ENCODE measurements at places on chromosomes 7 and 10.

DNA sequence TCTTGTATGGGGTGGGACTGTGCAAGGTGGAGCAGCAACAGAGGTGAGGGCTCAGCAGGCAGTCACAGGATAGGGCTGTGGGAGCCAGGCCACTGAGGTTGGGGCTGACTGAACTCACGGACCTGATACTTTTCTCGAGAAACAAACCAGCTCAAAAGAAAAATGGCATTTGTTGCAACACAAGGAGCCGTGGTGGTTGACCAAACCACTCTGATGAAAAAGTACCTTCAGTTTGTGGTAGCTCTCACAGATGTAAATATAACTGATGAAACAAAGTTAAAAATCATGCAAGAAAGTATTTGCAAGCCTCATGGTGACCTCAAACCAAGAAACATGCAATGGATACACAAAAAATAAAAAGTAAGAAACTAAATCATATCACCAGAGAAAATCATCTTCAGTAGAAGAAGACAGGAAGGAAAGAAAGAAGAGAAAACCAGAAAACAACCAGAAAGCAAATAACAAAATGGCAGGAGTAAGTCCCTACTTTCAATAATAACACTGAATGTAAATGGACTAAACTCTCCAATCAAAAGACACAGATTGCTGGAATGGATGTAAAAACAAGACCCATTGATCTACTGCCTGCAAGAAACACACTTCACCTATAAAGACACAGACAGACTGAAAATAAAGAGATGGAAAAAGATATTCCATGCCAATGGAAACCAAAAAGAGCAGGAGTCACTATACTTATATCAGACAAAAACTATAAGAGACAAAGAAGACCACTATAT, 48.9 kb upstream of the DUSP5 start:
- no peak for DNase-seq

- DNase-seq = no peak
Measured at GRCh38 chr7:47949703-47950102, 1.4 kb upstream of the PKD1L1 start.

- no peak for DNase-seq
Measured at GRCh38 chr7:143406002-143406357, 2.7 kb downstream of the EPHA1 start.

GRCh38 chr7:112254156-112254555, 47.7 kb downstream of the ZNF277 start:
- DNase-seq = no peak

GRCh38 chr10:85535926-85536325, 830.7 kb downstream of the GRID1 start:
- no peak for DNase-seq

GRCh38 chr7:53491051-53491450, 455.6 kb downstream of the POM121L12 start:
- DNase-seq = no peak

DNA sequence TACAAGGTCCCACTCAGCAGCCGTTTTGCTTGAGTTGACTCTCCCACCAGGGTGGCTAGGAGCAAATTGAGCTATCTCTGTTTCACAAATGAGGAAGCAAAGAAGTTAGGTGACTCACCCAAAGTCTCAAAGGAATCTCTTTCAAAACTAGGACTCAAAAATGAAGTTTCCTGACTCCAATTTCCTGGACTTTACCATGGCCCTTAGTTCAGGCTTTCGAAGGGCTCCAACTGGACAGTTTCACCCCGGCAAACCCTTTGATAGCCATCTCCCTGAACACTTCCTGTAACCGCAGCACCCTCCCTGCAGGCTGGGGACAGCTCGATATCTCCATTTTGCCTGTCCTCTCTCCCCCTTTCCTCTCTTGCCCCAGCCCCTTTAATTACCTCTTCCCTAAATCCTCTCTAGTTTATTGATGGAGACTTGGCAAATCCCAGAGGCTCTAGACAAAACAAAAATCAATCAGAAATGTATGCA, 4.7 kb upstream of the AFAP1L2 start:
- no peak for DNase-seq

GRCh38 chr10:103921750-103922195, 3.8 kb upstream of the STN1 start:
- DNase-seq = no peak

- no peak for DNase-seq
Measured at GRCh38 chr10:103759100-103759781, 96.1 kb downstream of the SH3PXD2A start.

GRCh38 chr7:1923409-1924257, 253.6 kb downstream of the ELFN1 start:
- no peak for DNase-seq

GRCh38 chr7:8296362-8296659, 34.3 kb upstream of the ICA1 start:
- no peak for DNase-seq

DNA sequence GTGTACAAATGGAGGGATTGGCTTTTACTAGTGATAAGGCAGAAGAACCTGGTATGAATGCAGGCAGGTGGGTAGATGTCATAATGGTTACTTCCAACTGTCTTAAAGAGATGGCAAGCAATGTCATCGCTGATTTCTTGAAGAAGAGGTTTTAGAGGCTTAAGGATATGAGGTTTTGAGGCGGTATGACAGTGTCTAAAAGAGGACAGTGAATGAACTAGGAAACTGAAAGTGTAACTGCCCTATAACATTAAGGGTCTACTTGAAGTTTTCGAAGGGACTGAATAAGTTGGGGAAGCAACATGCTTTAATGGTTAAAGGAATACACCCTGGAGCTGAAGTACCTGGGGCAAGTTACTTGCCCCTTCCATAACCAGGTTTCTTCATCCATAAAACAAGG, 70.9 kb downstream of the NDUFB2 start:
- no peak for DNase-seq

- DNase-seq = no peak
Measured at GRCh38 chr10:405648-406047, 270.4 kb downstream of the ZMYND11 start.

- DNase-seq = no peak
Measured at GRCh38 chr10:44961230-44961571, 1.6 kb downstream of the RASSF4 start.

GRCh38 chr7:68321776-68322496, 1276.3 kb upstream of the AUTS2 start:
- no peak for DNase-seq

- DNase-seq = no peak
Measured at GRCh38 chr7:67018940-67019339, 22.3 kb downstream of the TYW1 start.

DNA sequence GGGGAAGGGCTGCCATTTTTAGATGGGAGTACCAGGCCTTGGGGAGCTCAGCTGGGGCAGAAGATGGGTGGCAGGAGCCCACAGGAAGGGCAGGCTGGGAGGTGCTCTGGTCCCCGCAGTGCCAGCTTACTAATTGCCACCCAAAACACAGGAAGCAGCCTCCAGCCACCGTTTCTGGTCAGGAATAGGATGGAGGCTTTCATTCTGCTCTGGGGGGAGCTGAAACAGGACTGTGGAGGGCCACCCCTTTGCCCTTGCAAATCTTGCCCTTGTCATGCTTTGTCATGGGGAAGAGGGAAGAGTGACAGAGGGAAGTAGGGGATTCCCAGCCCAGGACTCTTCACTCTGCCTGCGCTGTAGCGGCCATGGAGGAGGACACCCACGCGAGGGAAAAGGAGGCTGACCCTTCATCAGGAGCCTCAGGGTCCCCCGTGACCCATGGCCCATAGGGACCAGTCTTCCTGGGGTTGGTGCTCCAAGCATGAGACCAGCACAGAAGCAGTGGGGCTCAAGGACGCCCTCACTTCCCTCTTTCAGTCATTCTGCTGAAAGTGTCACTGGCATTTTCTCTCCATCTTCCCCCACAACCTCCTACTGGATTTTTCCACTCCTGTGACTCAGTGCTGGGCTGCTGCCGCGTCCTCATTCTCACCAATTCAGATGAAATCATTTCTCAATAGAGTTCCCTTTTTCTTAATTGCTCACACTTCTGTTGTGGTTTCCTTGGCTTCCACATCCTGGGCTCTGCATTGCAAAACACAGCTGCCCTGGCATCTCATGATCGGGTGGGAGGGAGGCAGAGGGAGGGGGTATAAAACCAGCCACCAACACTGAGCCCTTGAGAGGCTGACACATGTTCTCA, 61.9 kb downstream of the MKI67 start:
- peak; percentile 84 for DNase-seq

DNA sequence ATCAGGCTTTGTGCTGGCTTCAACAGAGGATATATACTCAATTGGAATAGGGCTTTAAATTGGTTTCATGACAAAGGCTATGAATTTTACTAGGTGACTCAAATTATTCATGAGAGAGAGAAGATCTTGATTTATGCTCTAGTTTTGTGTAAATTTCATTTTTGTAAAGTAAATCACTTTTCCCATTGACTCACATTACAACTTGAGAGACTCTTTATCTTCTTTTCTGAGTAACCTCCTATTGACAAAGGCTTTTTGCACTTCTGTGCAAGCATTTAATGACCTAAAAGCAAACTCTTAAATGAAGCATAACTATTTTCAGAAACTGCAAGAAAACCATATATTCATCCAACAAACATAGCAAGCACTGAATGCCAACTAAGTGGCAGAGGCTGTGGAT, 98.5 kb upstream of the RHOBTB1 start:
- DNase-seq = no peak

GRCh38 chr7:155234158-155234492, 63.6 kb upstream of the INSIG1 start:
- DNase-seq = no peak

DNA sequence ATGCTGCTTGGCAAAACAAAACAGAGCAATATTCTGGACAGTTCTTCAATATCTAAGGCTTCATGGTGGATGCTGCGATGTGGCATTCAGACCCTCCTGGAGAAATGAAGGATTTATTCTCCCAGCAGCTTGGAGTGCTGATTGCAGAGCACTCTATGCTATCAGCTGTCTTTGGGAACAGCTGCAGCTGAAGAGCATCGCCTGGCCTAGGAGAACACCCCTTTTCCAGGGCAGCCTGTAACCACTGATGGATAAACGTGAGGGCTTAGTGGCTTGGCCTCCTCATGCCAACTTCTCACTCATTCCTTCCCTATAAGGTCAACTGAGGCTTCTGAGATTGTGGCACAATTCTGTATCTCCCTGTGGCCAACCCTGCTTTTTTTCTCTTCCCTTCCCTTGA, 638.1 kb upstream of the CNTNAP2 start:
- DNase-seq = no peak

DNA sequence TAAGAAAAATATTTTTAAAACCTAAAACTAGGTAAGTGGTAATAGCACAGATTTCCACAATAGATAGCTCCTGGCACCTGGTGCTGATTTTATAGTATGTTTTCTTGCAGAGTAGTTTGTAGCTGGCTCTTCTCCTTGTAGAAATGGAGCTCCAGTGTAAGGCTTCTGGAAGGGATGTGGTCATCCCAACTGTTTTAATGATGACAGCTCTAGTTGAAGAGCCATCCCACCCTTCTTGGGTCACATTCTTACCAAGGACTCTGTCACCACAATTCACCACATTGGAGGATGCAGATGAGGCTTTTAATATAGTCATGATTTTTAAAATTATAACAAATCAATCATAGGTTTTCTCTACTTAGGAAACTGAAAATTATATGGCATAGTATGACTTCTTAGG, 31.0 kb downstream of the TES start:
- no peak for DNase-seq

DNA sequence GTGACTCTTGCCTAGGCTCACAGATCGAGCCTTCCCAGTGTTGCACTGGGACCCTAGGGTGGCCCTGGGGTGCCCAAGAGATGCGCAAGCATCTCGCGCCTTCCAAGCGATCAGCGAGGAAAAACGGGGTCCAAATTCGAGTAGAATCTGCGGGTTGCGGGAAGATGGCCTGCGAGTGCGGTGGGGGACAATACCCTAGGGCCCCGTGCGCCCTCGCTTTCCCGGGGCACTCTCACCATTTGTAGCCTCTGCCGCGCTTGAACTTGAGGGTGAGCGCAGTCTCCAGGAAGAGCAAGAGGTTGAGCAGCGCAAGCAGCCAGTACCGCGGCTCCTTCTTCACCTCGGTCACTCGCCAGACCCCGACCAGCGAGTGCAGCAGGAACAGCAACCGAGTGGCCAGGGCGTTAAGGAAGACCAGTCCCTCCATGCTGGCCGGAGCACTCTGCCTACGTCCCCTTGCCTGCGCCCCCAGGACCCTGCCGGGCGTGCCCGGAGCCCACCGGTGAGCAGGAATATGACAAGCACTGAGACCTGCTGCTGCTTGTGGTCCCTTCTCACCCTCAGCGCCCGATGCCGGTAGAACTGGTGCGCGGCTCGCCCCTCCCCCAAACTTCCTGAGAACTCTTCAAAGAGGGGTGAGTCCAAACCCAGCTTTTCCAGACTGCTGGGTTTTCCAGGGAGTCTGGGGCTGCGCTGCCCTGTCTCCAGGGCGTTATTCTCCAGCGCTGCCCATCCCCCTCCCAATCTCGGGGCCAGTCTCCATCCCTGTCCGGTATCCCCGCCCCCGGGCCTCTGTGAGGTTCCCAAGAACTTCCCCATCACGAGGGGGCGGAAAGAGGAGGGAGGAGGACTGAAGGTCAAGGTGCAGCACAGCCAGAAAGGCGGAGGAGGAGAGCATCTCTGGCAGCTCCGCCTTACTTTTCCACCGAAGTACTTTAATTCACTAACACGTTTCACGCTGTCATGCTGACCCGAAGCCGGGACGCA, at the start of gene TMEM26:
TMEM26 (minus strand) TSS at position 727 of the 987 bp plus-strand sequence; CDS start at position 427, 300 bp downstream.
- peak; percentile 52 for DNase-seq

- no peak for DNase-seq
Measured at GRCh38 chr10:101552442-101552841, 35.6 kb downstream of the POLL start.

DNA sequence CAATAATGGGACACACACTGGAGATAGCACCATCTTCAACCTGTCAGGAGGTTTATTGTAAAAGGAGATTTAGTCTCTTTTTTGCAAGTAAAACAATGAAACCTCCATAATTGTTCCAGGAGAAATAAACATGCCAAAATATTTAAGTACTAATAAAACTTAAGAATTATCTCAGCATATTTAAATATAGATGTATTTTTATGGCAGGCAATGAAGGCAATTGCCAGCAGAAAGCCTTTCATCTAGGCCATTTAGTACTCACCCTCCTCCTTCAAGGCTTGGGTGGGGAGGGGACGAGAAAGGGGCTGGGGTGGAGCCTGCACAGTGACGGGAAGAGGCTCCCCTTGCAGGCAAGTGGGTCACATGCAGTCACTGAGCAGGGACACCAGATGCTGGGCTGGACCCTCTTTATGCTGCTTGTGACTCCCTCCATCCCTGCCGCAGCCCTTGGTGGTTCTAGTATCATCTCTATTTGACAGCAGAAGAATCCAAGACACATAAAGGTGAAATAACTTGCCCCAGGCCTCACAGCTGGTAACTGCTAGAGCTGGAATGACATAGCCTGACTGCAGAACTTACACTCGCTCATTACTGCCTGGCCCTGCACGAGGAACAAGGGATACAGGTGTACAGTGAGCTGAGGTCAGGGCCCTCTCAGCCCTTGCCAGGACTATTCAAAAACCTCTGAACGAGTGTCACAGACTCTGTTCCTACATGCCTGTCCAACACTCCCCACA, 449.5 kb upstream of the ZMIZ1 start:
- DNase-seq = no peak
